ENCODE measurements at places on chromosomes 13 and 19. TPM values are rescaled to one million over a fixed set of nuclear protein-coding genes. Genes with fewer than 3 reads are reported as not detected.

Gene DHDH
- total RNA-seq = 2.0 TPM

Gene ZNF471
- not detected for total RNA-seq

Gene ERF
- total RNA-seq = 126 TPM

Gene PCDH8
- total RNA-seq = 3.2 TPM

Gene VSTM1
- total RNA-seq = 0.48 TPM

Gene PSG3
- total RNA-seq = not detected

Gene USHBP1
- total RNA-seq = 6.4 TPM

Gene GSX1
- not detected for total RNA-seq

Gene FBXW9
- 10.8 TPM for total RNA-seq

Gene EXOC3L2
- 0.61 TPM for total RNA-seq

Gene CEACAM21
- not detected for total RNA-seq

Gene FGF22
- total RNA-seq = 0.72 TPM

Gene LAIR1
- not detected for total RNA-seq

Gene PDX1
- total RNA-seq = not detected

Gene LRRC8E
- 4.8 TPM for total RNA-seq

Gene POSTN
- 0.33 TPM for total RNA-seq

Gene C19orf33
- total RNA-seq = 1.2 TPM

Gene RTBDN
- total RNA-seq = 6.4 TPM

Gene RBM42
- total RNA-seq = 83.3 TPM

Gene JSRP1
- total RNA-seq = 0.90 TPM

Gene BEST2
- total RNA-seq = 2.0 TPM

Gene NRTN
- total RNA-seq = 4.6 TPM

Gene ZNF85
- total RNA-seq = 26.8 TPM

Gene CEBPA
- total RNA-seq = 3.7 TPM

Gene PSG2
- not detected for total RNA-seq

Gene CNN1
- 17.9 TPM for total RNA-seq

Gene AMER2
- total RNA-seq = 0.04 TPM

Gene LRRC25
- total RNA-seq = 0.18 TPM

Gene CERS4
- total RNA-seq = 66.5 TPM

Gene AZU1
- 0.77 TPM for total RNA-seq

Gene MIR17HG
- 38.7 TPM for total RNA-seq

Gene BABAM1
- total RNA-seq = 130 TPM

Gene ZNF559
- 19.7 TPM for total RNA-seq

Gene RASAL3
- total RNA-seq = 1.9 TPM

Gene HRC
- total RNA-seq = 1.8 TPM

Gene HCN2
- total RNA-seq = 4.1 TPM

Gene RDH8
- total RNA-seq = 0.13 TPM

Gene CCDC8
- total RNA-seq = 27.5 TPM

Gene CD209
- total RNA-seq = not detected

Gene METTL21C
- total RNA-seq = not detected

Gene ADGRE2
- total RNA-seq = 1.4 TPM

Gene FGF21
- 0.55 TPM for total RNA-seq

Gene CCDC194
- 0.68 TPM for total RNA-seq
